ENCODE measurements at places on chromosomes 5 and 9. TPM values are rescaled to one million over a fixed set of nuclear protein-coding genes. Genes with fewer than 3 reads are reported as not detected.

Gene FOXD4L5
- total RNA-seq, result 0.11 TPM

Gene CCDC192
- total RNA-seq, result not detected

Gene PDLIM4
- total RNA-seq, result 56.6 TPM

Gene HK3
- 0.14 TPM for total RNA-seq

Gene TRPM3
- total RNA-seq, result 0.22 TPM

Gene RLN2
- 0.52 TPM for total RNA-seq

Gene TAF11L14
- not detected for total RNA-seq

Gene DOCK2
- total RNA-seq, result 0.66 TPM

Gene NADK2
- 20.7 TPM for total RNA-seq

Gene COL23A1
- total RNA-seq, result 0.16 TPM

Gene FOXD4
- 0.31 TPM for total RNA-seq

Gene IL31RA
- total RNA-seq, result 4.7 TPM

Gene RAD23B
- 163 TPM for total RNA-seq

Gene WNT8A
- not detected for total RNA-seq

Gene SLC2A6
- total RNA-seq, result 21.1 TPM

Gene SHOC1
- not detected for total RNA-seq

Gene TMEM174
- total RNA-seq, result not detected

Gene BTNL8
- total RNA-seq, result not detected

Gene ADAMTS16
- 11.4 TPM for total RNA-seq

All from astrocyte (in vitro differentiated cells and primary cell).